ENCODE measurements at places on chromosomes 6 and 20. TPM values are rescaled to one million over a fixed set of nuclear protein-coding genes. Genes with fewer than 3 reads are reported as not detected.

DNA sequence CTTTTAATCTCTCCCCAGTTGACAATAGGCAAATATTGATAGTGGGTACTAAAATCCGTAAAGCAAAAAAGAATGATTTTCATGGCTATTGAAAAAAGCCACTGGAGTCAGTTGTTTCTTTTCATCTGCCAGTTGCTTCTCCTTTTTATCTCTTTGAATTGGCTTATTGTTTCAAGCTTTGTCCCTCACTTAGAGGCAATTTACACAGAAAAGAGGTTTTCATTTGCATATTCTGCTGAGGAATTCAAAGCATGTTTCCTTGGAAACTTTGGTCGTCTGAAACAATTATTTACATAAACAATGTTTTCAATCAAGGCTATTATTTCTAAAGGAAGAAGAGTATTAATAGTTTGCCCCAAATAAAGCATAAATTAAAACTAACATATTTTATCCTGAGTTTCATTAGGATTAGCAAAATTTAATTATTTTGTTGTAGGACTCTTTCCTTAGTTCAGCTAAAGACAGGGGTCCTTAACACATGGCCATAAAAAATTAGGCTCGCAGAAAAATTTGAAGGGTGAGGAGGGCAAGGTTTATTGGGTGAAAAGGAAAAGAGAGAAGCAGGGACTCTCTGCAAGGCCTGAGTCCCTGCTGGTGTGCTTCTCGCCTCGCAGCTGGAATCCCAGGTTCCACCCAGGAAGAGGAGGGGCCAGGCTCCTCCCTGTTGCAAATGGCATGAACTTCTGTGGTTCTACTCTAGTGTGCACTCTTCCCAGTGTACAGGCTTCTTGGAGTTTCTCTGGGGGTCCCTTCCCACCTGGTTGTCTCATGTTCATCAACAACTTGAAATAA lies 138.8 kb upstream of the LAMA2 start:
- no peak for DNase-seq

DNA sequence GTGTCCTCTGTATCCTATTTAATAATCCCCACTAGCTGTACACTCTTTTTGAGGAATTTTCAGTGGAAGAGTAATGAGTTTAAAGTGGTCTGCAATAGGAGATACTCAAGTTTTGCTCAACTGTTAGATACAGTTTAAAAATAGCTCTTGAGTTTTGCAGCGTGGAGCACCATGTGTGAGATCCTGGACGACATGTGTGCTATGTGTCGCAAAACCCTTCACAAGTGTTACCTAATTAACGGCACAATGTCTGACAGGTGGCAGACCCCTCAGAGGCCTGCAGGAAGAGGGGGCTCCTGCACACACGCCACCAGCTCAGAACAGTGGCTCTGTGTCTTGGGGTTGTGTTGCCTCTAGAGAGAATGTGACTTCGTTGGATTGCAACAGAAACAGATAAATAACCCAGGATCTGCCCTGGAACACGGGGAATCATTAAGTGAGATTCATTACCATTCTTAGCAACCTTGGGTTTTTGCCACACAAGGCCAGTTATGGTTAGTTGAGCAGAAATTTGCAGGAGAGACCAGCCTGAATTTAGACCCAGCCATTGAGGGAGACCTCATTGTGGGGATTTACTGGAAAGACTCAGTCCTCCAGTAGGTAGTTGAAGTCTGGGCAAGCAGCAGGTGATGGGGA lies 73.8 kb downstream of the SASH1 start:
- no peak for DNase-seq

The KIF13A gene
- 22.9 TPM for total RNA-seq

The GRIK2 gene
- total RNA-seq, result 0.12 TPM

DNA sequence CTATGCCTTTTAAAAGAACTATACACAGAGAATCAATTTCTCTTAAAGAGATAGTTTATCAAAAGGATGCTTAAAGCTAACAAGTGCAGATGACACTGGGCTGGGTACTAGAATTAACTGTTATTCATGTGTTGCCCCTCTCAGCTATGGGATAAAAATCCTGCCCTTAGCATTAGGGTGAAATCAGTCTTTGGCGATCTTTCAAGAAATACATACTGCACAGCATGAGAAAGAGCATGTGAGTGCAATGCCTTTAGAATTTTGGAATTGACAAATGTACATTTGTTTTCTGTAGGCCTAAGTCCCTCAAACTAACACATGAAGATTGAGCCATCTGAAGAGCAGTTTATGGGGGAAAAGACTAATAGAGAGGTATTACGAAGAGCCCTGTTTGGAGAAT lies 115.4 kb downstream of the ZFP64 start:
- no peak for DNase-seq
